Left hindlimb (tissue), 1 donor: ENCODE measurements at places on chromosomes 7 and 10.

GRCh38 chr10:269440-270074 is 134.3 kb downstream of the ZMYND11 start:
- DNase-seq = no peak

GRCh38 chr10:93701866-93702209 is 554 bp downstream of the FRA10AC1 start:
- DNase-seq = no peak

- DNase-seq = no peak
Observed at GRCh38 chr7:47303014-47303694, 278.8 kb downstream of the TNS3 start.

- DNase-seq = no peak
Observed at GRCh38 chr7:25642849-25643248, 414.6 kb upstream of the NPVF start.

DNA sequence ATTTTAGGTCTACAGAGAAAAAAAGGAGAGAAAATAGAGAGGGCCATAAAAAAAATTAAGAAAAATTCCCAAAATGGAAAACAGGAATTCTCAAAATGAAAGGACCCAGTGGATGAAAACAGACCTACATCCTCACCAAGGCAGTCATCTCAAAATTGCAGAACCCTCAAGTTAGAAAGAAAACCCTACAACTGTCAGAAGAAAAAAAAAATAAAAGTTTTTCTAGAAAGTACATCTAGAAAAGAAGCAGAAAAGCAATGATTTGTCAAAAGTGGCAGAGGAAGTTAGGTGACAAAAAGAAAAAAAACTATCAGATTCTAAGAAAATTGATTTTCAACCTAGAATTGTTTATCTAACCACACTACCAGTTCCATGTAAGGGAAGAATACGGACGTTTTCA is 167.6 kb upstream of the LRGUK start:
- no peak for DNase-seq

DNA sequence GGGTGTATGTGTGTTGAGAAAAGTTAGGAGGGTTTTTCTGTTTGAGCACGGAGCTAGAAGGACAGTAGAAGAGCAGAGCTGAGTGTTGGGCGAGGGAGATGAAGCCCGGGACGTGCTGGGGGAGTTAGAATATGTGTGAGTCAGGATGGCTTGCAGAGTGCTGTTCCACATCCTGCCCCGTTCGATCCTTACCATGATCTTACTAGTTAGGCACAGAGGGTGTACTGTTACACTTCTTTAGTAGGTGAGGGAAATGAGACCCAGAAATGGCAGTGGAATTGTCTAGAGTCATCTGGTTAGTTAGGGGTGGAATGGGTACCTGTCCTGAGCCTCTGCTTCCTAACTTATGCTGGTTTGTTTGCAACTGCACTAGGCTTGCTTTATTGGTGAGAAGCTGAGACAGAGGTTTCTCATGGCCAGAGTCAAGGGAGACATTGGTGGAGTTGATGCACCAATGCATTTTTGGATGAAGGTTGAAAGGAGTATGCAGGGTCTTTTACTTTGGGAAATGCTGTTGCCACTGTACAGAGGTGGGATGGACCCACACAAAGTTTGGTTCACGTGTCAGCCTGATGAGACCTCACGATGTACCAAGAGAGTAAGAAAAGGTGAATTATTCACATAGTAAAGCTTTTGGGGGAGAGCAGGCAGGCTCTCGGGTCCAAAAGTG is 42.4 kb downstream of the CCNY start:
- no peak for DNase-seq

DNA sequence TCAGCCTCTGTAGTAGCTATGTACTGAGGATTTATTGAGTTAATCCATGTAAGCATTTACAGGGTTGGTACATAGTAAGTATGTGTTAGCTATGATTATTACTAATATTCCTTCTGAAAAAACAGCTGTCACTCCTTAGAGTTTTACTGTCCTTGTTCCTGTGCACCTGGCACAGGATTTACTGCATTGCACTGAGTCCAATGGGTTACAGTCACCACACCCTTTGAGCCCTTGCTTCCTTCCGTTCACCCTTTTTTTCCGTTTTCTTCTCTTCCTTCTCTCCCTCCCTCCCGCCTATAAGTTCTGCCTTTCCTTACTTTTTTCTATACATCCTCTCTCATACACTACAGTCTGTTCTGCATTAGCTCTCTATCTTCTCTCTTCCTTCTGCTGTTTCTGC is 12.5 kb upstream of the CDK6 start:
- DNase-seq = no peak

DNA sequence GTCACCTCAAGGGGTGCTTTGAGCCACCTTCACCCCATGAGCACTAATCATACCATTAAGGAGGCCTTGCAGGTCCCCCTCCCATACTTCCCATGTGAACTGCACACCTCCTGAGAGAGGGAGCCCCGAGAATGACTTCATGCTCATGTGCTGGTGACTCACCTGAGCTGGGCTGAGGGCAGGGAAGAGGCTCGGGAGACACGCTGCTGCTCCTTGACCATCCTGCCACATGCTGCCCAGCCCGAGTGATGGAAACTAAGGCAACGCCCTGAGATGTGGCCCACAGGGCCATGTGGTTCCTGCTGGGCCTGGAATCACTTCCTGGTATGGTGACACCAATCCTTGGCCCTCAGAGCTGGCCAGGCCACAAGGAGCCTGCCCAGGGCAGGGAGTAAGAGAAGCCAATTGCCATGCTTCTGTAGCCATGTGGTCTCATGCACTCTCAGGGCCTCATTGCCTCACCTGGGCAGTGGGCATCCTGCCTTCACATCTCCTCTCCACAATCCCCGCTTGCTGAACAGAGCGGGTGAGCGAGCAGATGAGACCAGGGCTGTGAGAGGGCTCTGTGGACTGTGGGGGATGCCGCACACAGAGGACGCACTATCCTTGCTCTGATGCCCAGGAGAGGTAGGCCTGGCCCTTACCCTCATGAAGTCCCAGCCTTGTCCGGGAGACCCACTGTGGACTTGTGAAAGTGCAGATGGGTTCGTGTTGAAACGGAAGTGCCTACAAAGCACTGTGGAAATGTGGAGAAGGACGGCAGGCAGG is 18.3 kb upstream of the PPIF start:
- no peak for DNase-seq

DNA sequence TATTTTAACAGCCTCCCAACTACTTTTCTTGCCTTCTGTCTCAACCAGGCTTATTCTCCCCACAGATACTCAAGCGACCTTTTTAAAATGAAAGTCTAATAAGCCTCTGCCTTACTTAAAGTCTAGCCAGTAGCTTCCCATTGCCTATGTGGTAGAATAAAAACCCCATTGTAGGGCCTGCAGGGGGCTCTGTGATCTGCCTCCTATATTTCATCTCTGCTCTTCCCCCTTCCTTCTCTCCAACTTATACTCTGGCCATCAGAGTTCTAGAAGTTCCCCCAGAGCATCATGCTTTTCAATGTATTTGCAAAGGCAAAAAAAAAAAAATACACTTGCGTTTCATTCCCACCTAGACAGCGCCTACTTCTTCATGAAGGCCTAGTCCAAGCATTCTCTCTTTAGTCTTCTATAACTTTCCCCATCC is 167.7 kb upstream of the ADO start:
- DNase-seq = no peak

- no peak for DNase-seq
Observed at GRCh38 chr7:35988105-35988504, 164.9 kb upstream of the EEPD1 start.

DNA sequence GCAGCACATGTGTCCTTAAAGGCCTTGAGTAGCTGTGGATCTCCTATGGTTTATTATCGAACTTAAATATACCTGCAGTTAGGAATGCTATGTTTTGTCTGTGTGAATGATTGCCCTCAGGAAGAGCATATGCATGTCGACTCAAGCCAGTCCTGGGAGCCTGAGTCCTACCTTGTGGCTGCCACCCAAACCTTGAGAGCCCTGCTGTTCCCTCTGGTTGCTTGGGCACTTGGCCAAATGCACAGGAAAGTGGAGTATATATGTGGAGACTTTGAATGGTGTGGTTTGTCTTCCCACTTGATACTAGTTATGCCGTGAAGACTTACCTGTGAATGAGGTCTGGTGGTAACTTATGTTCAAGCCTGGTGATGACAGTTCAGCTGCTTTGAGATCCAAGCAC is 409.8 kb downstream of the LRMDA start:
- DNase-seq = no peak

- no peak for DNase-seq
Observed at GRCh38 chr10:117550076-117550475, 7.5 kb downstream of the EMX2 start.
